Muscle of leg (tissue), 16 donors: ENCODE measurements at places on chromosomes 1 and 21. TPM values are rescaled to one million over a fixed set of nuclear protein-coding genes. Genes with fewer than 3 reads are reported as not detected.
A peak's percentile ranks its signal among the peaks of the same experiment; 100 is the strongest.

- DNase-seq: no peak
Observed at GRCh38 chr1:2425892-2426291, 13.5 kb upstream of the PEX10 start.

RHD gene
- 0.35 TPM for total RNA-seq

DAB1 gene
- 1.5 TPM for total RNA-seq

TCEA3 gene
- total RNA-seq: 245 TPM

DNA sequence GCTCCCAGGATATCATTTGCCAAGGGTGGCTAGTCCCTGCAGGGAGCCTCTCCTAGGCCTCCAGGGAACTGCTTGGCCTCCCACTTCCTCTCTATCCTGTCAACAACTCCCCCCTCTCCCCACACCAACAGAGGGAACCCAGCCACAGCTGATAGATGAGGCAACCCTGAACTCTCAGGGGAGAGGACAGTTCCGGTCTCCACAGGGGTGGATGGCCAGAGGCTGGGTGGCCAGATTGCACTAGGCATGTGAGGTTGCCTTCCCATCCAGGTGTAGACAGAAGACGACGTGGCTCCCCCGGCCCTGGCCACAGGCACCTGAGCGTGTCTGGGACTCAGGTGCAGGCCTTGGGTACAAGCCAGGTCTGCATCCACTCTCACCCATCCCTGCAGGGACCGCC is 53.3 kb downstream of the TOR1AIP2 start:
- no peak for DNase-seq

RNF11 gene
- 88.3 TPM for total RNA-seq

DNA sequence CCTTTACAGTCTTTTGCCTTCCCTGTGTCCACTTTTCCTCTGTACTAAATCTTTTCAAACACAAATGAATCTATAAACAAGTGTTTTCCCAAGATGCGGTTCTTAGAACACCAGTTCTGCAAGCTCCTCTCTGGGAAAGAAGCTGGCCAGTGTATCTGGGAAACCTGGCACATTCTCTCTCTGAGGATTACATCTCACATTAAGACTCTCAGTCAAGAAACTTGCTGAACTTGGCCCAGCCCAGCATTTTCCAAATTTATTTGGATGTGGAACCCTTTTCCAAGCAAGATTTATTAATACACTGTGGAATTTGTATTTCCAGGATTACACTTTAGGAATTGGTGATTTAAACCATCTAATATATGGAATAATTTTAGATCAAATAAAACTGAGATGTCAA is 105.7 kb downstream of the ZNF281 start:
- peak; percentile 90 for DNase-seq

- DNase-seq: peak; percentile 84
Observed at GRCh38 chr1:76317299-76317900, 242.9 kb downstream of the ST6GALNAC3 start.

GRCh38 chr1:22611530-22611947 is 24.9 kb upstream of the C1QA start:
- peak; percentile 80 for DNase-seq

SPATA21 gene
- total RNA-seq: 0.04 TPM

MARK1 gene
- 6.8 TPM for total RNA-seq

HES2 gene
- not detected for total RNA-seq

DNA sequence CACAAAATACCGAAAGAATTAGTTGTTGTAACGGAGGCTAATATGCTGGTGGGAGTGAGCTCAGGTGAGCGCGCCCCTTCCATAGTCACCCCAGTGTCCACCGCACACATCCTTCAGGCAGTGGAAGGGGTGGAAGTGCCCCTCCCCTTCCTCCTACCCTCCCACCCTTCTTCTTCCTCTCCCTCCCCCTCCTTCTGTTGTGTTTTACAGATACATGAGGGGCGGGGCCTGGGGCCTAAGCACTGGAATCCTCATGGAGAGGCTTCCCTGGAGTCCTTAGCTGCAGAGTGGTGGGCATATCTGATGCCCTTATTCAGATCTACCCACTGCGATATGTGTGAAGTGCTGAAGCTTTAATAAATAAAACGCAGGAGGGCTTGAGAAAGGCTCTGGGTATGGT is 10.3 kb upstream of the ADARB1 start:
- DNase-seq: no peak

ARTN gene
- 0.49 TPM for total RNA-seq
